ENCODE measurements at places on chromosomes 2 and 18. TPM values are rescaled to one million over a fixed set of nuclear protein-coding genes. Genes with fewer than 3 reads are reported as not detected.

DNA sequence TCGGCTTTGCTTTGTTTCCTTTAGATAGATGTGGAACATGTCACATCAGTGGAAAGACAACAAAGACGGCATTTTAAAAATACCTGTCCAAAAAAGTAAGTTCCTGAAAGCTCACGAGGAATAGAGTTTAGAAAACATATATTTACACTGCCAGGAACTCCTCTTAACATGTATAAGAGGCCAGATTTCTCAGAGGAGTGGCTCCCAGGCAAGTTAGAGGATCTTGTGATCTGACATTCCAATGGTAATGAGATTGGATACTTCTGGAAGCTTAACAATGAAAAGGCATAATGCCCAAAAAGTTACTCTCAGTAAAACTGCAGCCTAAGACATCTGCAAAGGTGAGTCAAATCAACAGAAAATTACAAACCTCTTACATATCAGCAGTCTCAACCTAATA is 77.1 kb downstream of the CYRIA start:
- no peak for DNase-seq

- DNase-seq, result no peak
Measured at GRCh38 chr2:197839327-197839726, 34.9 kb downstream of the PLCL1 start.

- peak; percentile 12 for DNase-seq
Measured at GRCh38 chr2:234630801-234631261, 133.9 kb upstream of the ARL4C start.

DNA sequence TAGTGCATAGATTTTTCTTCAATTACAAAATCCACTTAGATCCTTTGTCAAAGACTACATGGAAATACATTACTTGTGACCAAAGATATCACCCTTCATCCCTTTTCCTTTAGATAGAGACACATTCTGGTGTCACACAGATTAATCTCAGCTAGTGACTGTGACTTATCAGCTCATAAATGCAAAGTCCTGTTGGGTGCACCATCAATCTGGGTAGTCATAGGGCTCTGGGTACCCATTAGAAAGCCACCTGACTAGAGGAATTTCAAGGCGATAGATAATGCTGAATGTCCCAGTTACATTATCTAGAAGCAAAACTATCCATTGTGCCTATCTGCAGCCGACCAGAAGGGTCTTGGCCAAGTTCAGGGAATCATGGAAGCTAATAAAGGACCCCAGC is 2.6 kb upstream of the APOB start:
- DNase-seq, result no peak

Gene GREB1
- polyA plus RNA-seq, result 0.05 TPM

Gene IL36RN
- polyA plus RNA-seq, result not detected

Gene SLC14A1
- polyA plus RNA-seq, result 0.53 TPM

Data from GM23248 (cell line).